ENCODE measurements at places on chromosomes 12 and 14.

GRCh38 chr14:94019329-94019728, 6.8 kb upstream of the OTUB2 start:
- no peak for DNase-seq

- no peak for DNase-seq
Observed at GRCh38 chr12:124696693-124697476, 129.5 kb upstream of the NCOR2 start.

GRCh38 chr14:103436533-103436932, 51.3 kb downstream of the MARK3 start:
- no peak for DNase-seq

DNA sequence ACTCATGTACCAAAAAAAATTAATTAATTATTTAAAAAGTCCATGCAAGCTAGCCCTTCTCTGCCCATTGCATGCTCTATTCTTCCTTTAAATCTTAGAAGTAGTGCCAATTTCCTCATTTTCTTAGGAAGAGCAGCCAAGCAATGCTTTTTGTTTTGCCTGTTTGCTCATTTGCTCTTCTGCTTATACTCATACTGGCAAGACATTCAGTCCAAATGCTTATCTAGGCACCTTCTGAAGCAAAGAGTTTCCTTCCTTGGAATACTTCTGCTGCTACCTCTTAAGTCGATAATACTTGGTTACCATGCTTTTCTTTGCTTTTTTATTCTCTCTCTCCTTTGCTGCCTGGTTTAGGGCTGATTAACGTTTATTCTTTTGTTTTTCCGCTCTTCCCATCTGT, 1318.3 kb downstream of the AACS start:
- no peak for DNase-seq

DNA sequence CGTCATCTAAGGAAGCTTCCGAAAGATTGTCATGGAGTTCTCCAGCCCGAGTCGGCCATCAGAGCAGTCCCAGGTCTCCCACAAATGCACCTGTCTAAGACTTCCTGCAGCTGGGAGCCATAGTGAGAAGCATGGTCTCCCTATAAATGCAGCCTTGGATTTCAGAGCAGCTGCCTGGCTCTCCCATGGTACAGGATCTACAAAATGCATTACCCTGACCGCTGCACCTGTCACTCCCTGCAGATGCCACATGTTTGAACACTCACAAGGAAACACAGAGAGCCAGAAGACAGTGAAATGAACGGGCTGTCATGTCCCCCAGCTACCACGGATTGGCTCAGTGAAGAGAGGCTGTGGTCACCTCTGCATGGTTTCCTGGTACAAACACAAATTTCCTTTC, 702.7 kb downstream of the MED13L start:
- DNase-seq: no peak

GRCh38 chr12:58629376-58629775, 290.9 kb downstream of the LRIG3 start:
- DNase-seq: no peak

DNA sequence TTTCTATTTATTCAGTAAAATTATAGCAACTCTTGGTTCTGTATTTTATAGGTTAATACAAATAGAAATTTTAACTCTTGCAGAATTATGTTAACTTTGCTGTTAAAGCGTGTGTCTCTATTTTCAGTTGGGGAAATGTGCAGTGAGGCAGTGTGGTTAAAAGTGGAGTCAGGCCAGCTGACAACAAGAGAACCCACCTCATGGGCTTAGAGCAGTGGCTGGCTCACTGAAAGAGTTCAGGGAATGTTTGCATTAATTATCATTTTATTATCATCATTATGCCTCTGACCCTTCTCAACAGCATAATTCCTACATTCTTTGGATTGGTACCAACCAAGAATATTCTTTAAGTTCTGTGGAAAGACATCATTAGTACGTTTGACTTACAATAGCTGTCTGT, 163.8 kb downstream of the DERA start:
- DNase-seq: no peak

DNA sequence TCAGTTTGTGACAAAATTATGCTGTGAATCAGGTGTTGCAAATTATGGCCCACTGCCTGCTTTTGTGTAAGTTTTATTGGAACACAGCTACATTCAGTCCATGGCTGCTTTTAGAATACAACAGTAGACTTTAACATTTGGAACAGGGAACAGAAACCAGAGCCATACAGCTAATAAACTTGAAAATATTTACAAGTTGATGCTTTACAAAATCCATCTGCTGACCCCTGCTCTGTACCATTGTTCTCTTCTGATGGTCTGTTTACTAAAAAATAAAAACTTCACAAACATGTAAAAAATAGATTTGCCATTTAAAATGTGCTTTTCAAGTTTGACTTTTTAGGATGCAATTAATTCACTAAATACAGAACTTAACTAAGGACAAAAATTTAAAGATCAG, 20.8 kb downstream of the PSMA3 start:
- no peak for DNase-seq

DNA sequence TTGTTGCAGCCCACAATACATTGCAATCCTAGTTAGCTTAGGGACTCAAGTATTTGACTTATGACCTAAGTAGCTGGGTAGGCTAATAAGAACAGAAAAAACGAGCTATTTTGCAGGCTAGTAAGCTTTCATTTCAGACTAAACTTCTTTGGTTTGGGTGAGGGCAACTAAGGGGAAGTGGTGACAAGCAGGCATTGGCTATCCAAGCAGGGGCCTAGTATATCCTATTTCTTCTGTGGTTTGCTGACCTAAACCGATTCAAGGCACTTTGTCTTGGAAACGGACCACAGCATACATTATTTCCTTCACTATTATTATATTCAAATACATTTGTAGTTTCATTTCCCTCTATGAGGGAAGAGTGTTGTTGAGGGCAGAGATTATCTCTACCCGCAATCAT, 21.6 kb upstream of the SLC5A8 start:
- no peak for DNase-seq

GRCh38 chr12:107480836-107481608, 204.6 kb upstream of the PWP1 start:
- DNase-seq: no peak

GRCh38 chr14:102593061-102593824, 794 bp downstream of the RCOR1 start:
- peak; percentile 36 for DNase-seq

- DNase-seq: no peak
Observed at GRCh38 chr12:131494216-131494615, 216.7 kb upstream of the SFSWAP start.

DNA sequence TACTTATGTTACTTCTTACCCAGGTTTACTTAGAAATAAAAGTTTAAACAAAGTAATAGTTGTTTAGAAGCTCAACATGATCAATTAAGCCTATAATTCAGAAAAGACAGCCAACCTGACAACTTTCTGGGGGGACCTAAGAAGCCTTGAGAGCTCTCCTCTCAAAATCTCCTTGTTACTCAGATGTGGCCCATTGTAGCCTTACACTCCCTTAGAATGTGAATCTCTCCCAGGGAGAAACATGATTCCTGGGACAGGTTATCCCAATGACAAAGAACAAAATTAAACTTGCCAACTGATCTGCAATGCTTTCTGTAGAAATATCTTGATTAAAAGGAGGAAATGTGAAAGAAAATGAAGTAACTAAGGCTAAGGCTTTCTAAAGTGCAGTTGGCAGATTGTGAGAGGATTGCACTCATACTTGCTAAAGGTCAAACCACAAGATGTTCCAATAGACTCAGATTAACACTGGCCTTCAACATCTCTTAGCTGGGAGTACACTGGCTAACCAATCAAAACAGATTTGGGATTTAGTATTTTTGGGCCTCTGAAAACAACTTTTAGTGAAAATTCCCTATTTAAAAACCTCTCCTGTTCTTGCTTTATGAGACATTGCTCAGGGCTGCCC, 72.3 kb upstream of the TMX1 start:
- DNase-seq: no peak

- DNase-seq: no peak
Observed at GRCh38 chr12:20339060-20339459, 29.3 kb upstream of the PDE3A start.
